ENCODE measurements at places on chromosomes 2 and 18.

- no peak for DNase-seq
Observed at GRCh38 chr2:148486655-148487054, 157.9 kb upstream of the EPC2 start.

GRCh38 chr2:181586569-181587081 lies 70.3 kb downstream of the CERKL start:
- DNase-seq, result no peak

DNA sequence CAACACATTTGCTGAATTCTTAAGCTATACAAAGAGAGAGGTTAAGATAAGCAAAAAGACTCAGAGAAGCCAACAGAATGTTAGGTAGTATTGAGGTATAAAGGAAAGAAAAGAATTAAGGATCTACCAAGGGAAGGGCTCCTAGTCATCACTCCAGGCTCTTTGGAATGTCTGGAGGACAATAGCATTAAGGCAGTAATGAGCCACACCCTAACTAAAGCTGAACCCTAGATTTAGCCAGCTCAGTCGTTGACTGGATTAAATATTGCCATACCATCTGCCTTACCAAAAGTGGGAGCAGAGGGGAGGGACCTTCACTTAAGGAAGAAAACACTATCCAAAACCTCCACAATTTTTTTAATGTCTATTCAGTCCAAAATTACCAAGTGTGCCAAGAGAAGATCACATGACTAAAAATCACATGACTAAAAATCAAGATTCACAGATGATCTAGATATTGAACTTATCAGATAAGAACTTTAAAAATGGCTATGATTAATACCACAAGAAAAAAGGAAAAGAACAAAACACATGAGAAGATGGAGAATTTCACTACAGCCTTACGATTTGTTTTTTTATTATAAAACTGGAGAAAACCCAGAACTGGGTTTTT lies 59.7 kb downstream of the EXOC6B start:
- no peak for DNase-seq

GRCh38 chr18:7817575-7818230 lies 250.6 kb downstream of the PTPRM start:
- DNase-seq, result no peak

- DNase-seq, result no peak
Observed at GRCh38 chr2:37281916-37282315, 42.7 kb downstream of the PRKD3 start.

DNA sequence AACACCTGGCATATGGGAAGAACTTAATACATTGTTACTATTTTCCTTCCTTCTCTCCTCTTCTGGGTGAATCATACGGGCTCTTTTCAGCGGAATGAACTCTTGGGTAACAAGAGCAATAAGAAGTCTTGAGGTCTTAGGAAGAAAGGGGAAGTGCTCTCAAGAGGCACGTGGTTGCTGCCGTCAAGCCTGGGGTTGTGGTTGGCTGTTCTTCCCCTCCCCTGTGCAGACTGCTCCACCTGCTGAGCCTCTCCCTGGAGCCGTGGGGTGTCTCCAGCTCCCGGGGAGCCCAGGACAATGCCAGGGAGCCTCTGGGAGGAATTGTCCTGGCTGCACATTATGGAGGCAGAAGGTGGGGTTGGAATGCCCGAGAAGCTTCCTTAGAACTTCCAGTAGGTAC lies 19.4 kb downstream of the TOGARAM2 start:
- DNase-seq, result no peak

- no peak for DNase-seq
Observed at GRCh38 chr18:25648716-25649260, 296.8 kb upstream of the ZNF521 start.

GRCh38 chr18:50866765-50867164 lies 12.2 kb upstream of the ME2 start:
- no peak for DNase-seq

- DNase-seq, result no peak
Observed at GRCh38 chr2:11785611-11785940, 39.1 kb downstream of the LPIN1 start.

- DNase-seq, result no peak
Observed at GRCh38 chr18:65352186-65352585, 398.6 kb upstream of the CDH7 start.

DNA sequence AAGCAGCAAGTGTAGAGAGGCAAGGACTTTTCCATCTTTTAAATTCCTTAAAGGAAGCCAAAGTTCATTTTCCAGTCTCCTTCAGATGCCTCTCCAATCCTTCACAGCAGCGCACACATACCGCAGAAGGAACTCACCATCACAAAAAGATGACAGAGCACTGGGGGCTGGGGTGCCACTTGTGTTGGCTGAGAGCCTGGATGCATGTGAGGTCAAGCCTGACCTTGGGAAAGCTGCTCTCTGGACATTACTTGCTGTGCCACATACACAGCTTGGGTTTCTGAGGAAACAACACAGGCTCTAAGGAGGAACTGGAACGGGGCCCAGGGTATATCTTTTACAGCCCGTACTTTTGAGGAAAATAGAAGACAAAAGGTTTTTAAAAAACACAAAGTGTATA lies 364.3 kb upstream of the MEX3C start:
- no peak for DNase-seq

GRCh38 chr18:24790347-24790746 lies 329.9 kb downstream of the HRH4 start:
- DNase-seq, result no peak

DNA sequence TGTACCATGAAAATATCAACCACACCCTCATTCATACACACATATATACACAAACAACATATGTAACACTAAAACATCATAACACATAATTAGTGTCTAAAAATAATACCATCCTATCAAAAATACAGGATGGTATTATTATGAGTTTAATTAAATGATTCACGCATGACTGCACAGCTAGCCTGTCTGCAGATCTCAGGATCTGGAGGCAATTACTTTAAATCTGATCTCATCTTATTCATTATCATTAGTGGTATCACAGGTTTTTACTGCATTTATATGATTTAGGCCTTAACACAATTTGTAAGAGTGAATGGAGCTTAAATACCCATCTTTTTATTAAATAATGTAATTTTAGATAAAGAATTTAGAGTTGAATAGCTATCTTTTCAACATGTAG lies 443.4 kb upstream of the LINC00305 start:
- no peak for DNase-seq

GRCh38 chr2:79210274-79210917 lies 50.8 kb upstream of the REG3A start:
- no peak for DNase-seq

GRCh38 chr18:28972333-28972907 lies 795.5 kb upstream of the CDH2 start:
- DNase-seq, result no peak

DNA sequence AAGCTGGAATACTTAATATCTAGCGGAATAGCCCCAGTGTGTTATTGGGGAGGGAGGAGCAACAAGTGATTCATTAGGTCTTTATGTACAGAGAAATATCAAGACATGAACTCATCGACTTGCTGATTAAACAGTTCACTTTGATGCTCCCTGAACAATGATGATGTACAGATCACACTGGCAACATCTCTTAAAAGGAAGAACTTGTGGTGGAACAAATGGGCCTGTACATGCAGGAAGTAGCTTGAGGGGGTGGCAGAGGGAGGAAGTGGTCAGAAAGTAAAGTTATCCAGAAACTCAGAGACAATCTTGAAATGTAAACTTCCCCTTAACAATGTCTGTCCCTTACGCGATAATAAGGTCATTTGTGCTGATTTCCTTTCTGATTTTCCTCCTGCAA lies 90.5 kb downstream of the NXPH2 start:
- DNase-seq, result no peak

- no peak for DNase-seq
Observed at GRCh38 chr2:236577481-236578410, 8.1 kb downstream of the ACKR3 start.

DNA sequence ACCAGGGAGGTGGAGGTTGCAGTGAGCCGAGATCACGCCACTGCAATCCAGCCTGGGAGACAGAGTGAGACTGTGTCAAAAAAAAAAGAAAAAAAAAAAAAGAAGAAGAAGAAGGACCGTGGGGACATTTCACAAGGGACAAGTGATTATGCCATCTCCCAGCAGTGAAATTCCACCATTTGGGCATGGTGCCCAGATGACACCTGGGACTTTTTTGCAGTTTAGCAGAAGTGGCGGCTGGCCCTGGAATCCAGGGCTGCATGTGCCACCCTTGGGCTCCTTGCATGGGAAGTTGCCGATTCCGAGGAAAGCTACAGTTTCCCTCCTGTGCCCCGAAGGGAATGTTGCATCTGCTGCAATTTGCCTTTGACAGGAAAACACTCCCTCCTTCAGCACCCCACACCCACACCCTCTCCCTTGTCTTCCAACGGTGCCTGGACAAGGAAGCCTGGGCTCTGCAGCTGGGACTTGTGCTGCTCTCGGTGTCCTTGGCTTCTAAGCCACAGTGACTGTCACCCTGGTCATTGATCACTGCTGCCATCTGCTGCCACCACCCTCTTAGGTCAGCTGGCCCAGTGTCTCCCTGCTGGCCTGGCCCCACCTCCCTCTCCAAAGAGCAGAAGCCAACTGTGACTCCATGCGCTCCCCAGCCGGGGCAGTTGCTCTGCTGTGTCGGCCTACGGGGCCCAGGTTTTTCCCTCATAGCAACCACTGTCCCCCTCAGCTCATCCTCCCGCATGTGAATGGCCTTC lies 56.4 kb upstream of the LRRC30 start:
- no peak for DNase-seq

DNA sequence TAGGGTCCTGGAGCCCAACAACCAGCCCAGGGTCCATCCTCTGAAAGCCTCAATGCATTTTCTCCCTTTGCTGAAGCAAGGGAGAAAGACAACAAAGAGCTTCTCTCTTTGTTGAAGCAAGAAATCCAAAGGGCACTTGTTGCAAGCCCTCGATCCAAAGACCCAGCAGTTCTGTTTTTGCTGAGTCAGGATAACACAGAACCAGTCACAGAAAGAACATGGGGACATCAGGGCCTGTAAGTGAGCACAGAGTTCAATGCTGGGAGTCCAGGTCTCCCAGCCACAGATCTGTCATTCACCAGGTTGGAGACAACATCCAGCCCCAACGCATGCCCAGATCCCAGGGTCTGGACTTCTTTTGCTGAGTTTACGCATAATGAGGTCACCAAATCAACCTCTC lies 315.8 kb upstream of the KLHL29 start:
- DNase-seq, result no peak

DNA sequence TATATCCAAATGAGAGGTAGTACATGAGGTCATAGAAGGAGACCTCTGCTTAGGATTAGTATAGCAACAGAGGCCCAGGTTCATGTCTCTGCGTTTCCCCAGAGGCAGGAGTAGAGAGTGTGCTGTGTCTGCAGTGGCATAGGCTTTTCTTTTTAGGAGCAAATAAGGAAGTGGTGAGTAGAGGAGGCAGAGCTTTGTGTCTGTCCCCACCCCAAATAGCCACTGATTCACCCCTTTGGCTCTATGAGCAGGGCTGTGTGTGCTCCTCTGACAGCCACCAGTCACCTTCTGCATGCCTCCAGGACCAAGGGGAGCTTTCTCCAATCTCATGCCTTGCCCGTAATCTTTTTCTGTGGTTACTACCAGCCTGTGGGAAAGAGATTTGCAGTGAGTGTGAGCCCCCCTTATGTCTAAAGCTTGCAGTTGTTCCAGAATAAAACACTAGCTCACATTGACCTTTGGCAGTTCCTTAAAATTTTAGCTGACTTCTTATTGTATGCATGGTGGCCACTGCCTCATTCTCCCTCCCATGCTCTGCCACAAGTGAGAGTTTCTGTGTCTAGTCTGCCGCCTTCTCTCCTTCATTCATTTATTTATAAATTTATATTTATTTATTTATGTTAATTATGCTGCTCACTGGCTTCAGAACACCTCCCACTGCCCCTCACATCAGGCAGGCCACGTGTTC lies 23.5 kb upstream of the ELAC1 start:
- no peak for DNase-seq

DNA sequence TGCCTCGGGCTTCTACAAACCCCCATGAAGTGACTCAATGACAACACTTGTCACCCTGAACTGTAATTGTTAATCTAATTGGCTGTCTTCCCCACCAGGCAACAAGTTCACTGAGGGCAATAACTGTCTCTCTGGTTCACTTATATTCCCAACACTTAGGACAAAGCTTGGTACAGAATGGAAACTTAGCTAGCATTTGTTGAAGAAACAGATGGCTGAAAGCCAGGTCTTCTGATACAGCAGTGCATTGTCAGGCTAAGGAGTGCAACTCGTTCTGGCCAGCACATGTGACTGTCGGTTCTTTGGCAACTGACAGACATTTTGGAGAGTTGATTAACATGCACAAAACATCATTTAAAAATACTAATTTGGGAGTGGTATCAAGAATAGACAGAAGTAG lies 14.6 kb upstream of the DNAJC27 start:
- no peak for DNase-seq

- DNase-seq, result no peak
Observed at GRCh38 chr2:32626639-32627221, 1.1 kb upstream of the TTC27 start.

DNA sequence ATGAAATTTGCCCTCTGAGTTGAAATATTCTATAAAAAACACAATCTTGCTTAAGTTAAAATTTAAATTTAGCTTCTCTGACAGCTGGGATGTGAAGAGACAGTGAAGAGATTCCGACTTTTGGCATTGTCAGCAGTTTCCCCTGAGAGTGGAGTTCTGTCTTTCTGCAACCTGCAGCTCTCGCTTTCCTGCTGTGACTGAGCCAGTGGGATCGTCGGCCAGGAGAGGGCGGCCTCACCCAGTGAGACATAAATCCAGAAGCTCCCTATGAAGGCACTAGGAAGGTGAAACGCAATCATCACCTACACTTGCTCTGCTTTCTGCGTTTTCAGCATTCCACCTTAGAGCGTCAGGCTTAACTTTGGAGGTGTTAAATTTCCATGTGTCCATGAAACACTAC lies 75.4 kb upstream of the HNMT start:
- DNase-seq, result peak; percentile 45

DNA sequence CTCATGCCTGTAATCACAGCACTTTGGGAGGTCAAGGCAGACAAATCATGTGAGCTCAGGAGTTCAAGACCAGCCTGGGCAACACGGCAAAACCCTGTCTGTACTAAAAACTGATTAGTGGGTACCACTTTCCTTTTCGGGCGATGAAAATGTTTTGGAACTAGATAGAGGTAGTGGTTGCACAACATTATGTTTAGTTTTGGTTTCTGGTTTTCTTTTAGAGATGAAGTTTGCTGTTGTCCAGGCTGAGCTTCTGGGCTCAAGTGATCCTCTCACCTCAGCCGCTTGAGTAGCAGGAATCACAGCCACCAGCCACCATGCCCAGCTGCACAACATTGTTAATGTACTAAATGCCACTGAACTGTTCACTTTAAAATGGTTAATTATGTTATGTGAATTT lies 27.6 kb downstream of the AAK1 start:
- DNase-seq, result no peak

DNA sequence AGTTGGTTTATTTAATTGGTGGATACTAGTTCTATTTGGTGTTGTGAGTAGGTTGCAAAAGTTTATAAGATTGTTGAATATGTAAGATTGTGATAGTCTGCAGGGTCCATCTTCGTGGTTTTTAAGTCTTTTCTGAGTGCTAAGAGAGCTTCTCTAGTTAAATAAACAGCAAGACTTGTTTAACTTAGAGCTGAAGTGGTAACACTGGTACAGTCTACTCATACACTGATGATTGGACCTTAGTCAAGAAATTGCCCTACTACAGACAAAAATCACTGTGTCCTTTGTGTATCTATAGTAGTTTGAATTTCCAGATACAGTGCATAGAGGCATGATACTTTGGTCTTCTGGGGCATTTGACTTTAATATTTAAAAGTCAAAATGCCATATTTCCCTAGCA lies 94.6 kb downstream of the PHLPP1 start:
- DNase-seq, result no peak

- no peak for DNase-seq
Observed at GRCh38 chr2:871175-871727, 79.4 kb upstream of the SNTG2 start.
